ENCODE measurements at places on chromosomes 3 and 15.

DNA sequence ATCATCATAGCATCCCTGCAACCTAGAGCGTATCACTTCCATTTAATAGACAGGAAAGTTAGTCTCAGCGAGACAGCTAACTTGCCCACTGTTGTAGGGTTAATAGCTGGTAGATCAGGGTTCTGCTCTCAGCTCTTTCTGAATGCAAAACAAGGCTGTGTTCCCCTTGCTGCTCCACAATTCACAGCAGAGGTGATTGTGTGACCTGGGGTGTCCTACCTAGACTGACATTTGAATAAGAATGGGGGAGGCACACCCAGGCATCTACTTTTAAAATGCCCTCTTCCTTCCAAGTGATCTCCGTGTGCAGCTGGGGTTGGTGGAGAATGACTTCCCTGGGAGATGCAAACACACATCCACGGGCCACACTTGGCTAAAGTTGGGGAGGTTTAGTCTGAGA, 43.0 kb upstream of the CACNA2D3 start:
- no peak for DNase-seq

GRCh38 chr15:50046867-50047266, 72.2 kb downstream of the ATP8B4 start:
- DNase-seq = no peak

GRCh38 chr3:117790235-117790987, 1080.8 kb downstream of the TUSC7 start:
- DNase-seq = no peak

DNA sequence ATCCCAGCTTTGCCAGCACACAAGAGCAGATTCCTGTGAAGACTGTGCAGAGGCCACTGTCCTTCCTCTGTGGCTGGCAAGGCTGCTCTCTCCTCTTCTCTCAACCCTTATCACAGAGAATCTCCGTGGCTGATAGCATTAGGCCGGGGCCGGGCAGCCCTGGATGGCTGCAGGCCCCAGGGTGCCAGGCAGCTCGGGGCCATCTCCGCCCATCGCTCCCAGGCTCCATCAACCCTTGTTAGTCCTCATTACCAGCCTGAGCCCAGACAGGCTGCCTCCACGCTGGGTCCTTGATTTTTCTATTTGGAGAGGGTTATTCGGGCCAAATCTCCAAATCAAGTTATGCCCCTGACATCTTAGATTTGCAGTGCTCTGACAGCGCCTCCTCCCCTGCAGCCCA, 39.1 kb downstream of the MRPL46 start:
- DNase-seq = no peak

DNA sequence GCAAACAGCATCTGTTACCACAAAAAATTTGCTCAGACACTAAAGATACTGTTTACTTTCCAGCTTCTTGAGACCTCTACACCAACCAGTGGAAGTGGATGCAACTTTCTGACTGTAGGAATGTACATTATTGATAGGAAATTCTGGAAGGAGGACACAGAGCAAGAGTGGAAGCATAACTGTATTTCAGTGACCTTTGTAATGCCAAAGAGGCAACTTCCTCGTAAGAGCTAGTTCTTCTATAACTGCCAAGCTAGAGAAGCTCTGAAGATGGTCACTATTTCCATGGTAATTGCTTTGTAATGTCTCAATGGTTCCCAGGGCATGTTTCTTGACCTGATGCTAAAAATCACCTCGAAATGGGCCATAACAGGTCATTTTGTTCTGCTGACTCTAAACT, 96.3 kb upstream of the SLC2A2 start:
- no peak for DNase-seq

DNA sequence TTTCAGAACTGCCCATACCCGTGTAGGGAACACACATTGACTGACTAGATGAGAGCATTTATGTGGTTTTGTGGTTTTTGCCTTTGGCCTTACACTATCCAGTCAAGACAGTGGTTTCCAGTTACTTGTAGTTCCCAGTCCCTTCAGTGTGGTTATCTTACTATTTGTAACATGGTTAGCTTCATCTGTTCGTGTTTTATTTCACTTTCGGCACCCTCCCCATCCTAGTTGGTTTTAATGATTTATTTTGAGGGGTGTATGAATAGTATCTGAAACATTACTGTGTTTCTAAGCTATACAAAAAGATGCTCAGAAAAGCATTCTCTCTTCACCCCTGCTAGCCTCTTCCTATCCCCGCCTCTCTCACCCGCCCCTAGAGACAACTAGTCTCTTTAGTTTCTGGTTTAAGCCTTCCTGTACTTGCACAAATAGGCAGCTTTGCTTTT, 14.1 kb downstream of the LYSMD4 start:
- DNase-seq = no peak

GRCh38 chr3:23923786-23924185, 6.9 kb downstream of the RPL15 start:
- DNase-seq = no peak

DNA sequence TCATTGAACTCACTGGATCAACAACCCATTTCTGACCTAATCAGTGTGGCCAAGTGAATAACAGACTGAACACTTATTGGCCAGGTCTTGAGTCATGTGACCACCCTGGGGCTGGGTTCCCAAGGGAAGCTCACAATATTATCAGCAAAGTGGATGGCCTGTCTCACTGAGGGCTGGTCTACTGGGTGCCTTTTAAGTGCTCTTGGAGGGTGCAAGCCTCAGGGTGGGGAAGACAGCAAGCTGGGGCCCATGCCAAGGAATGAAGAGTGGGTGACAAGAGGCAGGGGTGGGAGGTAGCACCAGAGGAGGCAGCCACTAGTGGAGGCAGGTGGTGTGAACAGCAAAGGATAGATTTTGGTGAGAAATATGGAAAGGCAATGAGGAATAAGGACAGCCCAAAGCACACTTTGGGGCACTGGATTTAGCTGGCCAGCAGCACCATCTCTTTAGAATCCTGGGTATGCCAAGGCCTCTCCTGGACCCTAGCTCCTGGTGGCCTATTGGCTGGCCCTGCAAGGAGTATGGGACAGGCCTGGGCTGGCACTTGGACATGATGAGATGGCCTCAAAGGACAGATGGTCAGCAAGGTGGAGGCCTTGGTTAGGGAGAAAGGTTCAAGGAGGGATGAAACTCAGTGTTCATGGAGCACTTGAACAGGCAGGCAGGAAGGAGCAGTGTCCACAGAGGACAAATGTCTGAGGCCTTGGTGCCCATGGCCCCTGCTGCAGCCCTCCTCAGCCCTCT, 34.2 kb downstream of the HMCES start:
- no peak for DNase-seq

GRCh38 chr15:91941871-91942658, 88.6 kb downstream of the SLCO3A1 start:
- no peak for DNase-seq

DNA sequence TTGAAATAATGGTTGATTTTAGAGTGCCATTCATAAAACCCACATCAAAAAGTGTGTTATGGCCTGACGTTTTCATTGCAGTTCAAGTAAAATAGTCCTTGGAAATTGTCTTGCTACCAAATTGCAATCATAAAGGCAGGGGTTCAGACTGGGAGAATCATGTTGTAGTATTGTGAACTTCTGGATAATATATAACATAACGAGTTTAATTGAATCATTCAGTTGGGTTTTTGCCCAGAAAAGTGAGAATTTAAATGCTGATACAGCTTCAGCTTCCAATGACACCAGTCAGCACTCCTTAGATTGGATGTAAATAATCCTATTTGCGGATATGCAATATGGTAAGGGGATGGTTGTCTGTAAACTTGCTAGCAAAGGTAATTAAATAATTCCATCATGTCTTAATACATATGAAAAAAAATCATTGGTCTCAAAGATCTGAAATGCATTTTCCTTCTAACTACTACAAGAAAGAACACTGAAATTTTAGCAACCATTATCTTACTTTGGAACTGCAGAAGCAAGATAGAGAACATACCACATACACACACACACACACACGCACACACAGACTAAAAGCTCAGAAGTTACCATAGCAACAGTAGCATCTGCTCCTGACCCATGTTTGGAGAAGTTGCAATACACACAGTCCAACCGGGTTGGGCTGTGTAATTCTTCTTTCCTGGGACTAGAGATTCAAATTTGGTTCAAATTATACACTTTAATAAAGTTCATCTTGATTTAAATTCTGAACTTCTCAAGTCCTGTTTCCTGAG, 686.2 kb upstream of the NR2F2 start:
- DNase-seq = no peak

DNA sequence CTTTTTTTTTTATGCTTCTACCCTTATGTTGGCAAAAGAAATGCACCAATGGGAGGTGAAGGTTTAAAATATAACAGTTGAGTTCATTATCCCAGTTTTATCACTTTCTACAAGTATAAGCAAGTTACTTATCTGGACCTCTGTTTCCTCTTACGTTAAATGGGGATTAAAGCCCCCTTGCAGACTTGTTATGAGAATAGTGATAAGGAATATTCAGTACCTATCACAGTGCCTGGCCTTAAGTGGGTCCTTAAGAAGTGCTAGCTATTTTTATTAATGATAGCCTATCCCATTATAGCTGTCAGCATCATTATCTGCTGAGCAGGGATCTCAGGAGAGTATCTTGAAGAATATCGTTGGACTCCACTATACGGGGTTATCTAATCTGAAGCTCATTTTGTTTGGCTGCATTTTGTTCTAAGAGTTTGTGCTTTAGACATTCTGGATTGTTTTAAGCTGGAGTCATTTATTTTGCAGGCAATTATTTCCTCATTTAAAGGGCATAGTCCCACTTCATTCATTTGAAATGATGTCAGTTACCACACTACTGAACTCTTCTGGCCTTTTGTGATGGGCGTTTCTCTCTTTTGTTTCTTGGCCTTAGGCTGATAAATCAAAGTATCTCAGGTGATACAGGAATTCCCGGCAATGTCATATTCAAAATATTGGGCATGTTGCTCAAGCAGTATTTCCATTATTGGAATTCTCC, 28.8 kb downstream of the RAB8B start:
- DNase-seq = no peak

GRCh38 chr15:79221696-79222095, 60.8 kb upstream of the ANKRD34C start:
- DNase-seq = no peak

DNA sequence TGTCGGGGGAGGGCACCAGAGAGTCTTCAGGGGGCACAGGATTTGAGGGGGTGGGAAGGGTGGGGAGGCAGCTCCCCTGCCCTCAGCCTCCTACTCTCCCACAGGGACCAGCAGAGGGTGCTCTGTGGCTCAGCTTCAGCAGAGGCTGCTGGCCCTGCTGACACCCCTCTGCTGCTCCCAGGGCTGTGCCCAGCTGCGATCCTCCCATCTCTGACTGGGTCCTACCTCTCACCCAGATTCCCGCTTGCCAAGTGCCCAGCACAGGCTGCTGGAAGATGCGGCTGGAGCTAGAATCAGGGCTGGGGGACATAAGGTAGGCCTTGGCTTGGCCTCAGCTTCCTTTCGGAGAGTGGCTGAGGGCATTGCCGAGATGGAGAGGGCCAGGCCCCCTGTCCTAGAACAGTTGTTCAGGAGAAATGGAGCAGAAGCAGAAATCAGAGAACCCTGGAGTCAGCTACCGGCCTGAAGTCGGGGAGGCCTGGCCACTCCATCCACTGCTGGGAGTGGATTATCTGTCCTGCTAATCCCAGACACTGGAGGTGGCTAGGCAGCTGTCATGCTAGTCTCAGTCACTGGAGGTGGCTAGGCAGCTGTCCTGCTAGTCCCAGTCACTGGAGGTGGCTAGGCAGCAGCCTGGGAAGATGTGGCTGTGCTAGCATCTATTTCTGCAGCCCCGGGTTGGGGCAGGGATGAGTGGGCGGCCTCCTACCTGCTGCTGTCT, 3.9 kb downstream of the GRM2 start:
- no peak for DNase-seq

DNA sequence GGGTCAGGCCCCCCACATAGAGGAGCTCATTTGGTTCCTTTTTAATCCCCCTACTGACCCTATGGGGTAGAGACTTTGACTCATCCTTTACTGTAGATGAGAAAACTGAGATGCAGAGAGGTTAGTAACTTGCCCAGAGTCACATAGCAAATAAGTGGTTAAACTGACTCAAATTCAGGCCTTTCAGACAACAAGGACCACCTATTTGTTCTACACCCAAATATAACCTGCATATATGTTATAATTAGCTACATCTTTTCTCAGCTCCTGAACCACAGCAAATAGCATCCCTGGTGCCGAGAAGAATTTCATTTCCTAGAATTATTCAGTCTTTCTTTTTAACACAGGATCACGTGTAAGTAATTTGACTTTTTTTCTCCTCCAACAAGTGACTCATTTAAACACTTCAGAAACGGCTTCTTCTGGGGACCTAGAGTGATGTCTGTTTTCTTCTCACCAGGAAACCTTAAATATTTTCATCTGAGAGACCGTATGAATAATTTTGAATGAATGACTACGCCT, 57.4 kb downstream of the MGLL start:
- DNase-seq = no peak

DNA sequence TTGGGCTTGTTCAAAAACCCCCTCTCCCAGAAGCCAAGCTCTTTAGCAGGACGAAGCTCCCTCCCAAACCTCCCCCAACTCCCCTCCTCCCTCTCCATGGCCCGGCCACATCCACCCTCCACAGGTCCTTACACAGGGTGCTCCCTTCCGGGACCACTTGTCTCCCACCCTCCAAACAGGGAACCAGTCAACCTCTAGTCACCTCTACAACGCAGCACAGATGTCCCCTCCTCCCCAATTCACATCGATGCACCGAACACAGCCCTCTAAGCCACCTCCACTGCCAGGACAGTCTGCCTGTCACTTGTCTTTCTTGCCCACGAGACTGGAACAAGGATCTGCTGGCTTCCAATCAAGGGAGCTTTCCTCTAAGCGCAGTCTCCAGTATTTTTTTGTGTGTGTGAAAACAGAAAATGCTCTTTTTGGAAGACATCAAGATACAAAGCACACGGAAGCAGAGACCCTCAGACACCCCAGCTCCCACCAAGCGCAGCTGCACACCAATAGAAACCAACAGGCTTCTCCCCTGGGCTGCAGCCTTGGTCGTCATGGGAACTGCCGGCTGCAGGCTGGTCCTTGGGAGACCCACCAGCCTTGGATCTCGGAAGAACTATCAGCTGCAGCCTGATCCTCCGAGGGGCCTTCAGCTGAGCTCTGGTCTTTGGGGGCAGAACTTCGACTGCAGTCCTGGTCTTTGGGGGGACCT, 26.5 kb downstream of the IQSEC1 start:
- DNase-seq = no peak
